ENCODE measurements at places on chromosomes 2 and 18.

GRCh38 chr2:242060212-242060835 lies 190.8 kb downstream of the RTP5 start:
- DNase-seq, result no peak

DNA sequence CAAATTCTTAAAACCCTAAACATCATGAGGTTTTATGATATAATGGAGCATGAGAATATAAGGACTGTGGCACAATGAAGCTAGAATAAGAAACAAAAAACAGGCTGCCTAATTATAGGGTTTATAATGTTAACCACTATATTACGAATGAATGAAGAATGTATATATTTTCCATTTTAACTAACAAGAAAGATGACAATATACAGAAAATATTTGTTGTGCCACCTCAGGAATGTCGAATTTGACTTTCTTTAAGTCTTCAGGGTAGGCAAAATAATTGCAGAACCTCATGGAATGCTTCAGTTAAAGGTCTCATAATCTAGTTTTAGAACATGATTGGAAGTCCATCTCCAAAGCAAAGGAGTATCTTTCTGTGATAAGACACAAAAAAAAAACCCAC lies 282.9 kb upstream of the SLC8A1 start:
- no peak for DNase-seq

GRCh38 chr2:75606761-75607399 lies 39.7 kb upstream of the MRPL19 start:
- DNase-seq, result no peak

- DNase-seq, result no peak
These were observed 580.9 kb downstream of the PLCL1 start for GRCh38 chr2:198385326-198385725.

Measured in posterior vena cava (tissue), 2 donors.